ENCODE measurements at places on chromosomes 12 and 14.

GRCh38 chr12:1890810-1891209 is 27.6 kb downstream of the CACNA2D4 start:
- no peak for DNase-seq

GRCh38 chr12:62254967-62255366 is 5.2 kb upstream of the USP15 start:
- DNase-seq, result no peak

DNA sequence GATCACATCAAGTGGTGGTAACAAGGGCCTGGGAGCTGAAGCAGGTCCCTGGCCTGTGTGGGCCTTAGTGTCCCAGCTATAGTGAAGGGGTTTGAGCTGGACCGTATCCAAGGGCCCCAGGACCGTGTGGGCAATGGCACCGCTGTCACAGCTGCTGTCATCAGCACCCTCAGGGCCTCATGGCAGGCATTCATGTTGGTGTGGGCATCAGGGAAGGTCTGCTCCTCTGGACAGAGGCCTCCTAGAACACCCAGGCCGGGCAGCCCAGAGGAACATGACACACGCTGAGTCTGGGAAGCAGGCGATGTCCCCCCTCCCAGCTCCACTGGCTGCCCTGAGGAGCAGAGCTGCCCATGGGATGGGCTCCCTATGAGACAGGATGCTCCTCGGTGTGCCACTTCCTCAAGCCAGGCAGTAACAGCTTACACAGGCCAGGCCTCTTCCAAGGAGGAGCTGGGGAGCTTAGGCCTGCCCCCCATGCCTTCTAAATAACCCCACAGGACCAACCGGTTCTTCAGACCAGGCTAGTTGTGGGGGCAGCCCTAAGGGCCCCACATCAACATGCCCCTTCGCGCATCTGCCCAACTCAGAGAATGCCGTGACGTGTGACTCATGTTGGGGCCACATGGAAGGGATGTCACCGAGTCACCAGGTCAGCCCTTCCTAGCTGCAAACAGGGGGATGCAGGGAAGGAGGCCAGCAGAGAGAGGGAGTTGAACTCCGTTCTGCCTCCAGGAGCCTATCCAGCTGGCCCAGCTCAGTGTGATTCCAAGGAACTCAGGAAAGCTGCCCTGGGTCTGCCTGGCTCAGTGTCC is 80.4 kb downstream of the PITPNM2 start:
- DNase-seq, result no peak

DNA sequence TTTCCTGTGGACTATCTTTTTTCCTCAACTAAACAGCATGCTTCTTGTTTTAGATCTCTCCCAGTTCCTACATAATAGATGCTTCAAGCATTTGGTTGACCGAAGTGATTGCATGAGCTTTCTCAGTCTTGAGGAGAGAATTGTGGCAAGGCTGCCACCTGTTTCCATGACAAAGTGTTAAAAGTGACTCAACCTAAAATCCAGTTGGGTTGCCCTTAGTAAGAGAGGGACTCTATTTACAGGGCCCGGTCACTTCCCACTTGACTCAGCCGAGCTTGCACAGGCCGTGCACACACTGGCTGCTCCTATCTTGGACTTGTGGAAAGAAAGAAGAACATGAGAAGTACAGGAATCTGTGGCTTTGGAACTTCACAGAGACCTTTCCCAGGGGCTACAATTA is 2.1 kb upstream of the B4GALNT3 start:
- no peak for DNase-seq

- DNase-seq, result no peak
Observed at GRCh38 chr12:48788854-48789775, at the start of gene ADCY6. ADCY6 (minus strand) TSS chr12:48789089; CDS start chr12:48783434, 5,655 bp downstream.

- no peak for DNase-seq
Observed at GRCh38 chr14:71905031-71905430, 27.2 kb upstream of the RGS6 start.

- DNase-seq, result no peak
Observed at GRCh38 chr12:57859121-57859520, 12.6 kb upstream of the CTDSP2 start.

- peak; percentile 8 for DNase-seq
Observed at GRCh38 chr12:69534389-69534822, 50.9 kb upstream of the CCT2 start.

DNA sequence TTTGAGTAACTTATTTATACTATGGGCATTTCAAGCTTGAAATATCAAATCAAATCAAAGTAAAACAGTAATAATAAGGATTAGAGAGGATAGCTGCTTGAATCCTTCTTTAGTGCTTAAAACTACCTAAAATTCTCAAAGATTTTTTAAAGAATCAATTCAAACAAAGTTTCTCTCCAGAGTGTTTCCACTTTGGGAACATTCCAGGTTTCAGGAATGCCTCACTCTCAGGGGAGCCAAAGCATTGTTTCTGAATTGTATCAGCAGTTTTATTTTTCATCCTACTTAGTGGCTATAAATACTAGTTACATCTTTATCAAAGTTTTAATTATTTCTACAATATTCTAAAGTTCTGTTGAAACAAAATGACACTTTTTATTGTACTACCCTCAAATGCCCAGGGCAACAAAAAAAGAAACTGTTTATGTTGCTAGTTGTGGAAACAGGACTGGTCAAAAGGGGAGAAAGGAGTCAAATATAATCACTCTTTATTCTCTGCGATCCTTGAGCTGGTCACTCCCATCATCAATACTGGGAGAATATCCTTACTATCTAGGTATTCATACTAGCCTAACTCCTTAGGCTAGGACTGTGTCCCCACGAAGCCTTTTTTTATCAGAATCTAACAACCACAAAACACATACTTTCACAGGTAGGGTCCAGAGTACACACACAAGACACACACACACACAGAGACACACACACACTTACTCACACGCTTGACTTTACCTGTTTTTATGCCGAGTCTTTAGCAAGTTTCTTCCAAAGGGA is 598 bp downstream of the RASSF9 start:
- no peak for DNase-seq

GRCh38 chr14:50101417-50101816 is 15.0 kb downstream of the VCPKMT start:
- DNase-seq, result no peak

DNA sequence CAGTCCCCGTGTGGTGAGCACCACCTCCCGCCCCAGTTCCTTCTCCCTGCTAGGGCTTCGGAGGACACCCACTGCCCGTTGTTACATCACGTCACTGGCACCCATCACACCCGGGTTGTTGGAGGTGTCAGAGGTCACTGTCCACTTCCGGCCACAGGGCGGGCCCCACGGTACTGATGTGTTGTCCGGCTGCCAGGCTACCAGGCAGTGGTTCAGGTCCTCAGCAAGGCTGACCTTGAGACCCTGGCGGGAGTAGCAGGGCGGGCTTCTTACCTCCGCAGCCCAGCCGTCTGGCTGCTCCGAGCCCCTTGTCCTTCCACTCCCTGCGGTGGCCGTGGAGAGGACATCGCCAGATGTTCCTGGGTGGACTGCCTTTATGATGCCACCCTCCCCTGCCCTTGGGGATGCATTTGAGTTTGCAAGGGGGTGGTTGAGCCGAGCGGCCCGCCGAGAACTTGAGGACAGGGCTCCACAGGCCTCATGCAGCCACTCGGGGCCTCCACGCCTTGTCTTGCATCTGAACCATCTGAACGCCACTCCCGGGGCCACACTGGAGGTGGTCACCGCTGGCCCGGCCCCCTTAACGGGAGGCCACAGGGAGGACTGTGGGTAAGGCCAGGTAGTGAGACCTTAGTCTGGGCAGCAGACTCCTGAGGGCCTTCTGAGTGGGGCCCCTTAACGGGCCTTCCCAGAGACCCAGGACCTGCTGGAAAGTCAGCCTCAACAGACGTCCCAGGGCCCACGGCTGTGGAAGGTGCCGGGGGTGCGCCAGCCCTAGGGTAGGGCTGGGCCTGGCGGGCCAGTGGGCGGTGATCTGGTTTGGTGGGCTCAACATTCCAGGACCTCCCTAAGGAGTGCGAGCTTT is 27.1 kb upstream of the PLD4 start:
- DNase-seq, result no peak

- peak; percentile 75 for DNase-seq
Observed at GRCh38 chr14:100147181-100147631, 12.2 kb downstream of the DEGS2 start.

DNA sequence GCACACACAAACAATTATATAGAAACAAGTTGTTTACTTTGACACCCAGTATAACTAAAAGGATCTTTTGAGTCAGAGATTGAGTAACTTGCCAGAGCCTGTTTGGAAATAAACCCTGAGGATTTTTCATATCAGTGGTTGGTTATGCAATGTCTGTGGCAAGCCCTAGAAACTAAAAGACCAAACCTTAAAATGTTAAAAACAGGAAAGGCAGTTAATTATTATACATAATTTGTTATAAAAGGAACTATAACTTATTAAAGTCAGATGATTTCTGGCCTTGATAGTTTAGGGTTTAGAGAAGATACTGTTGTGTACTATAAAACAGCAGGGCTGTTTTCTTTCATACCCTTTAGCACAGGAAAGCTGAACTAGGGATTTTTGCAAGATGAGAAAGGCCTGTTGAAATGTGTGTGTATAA is 44.1 kb downstream of the PSEN1 start:
- no peak for DNase-seq

GRCh38 chr14:50714450-50715073 is 46.5 kb upstream of the SAV1 start:
- DNase-seq, result peak; percentile 21

- no peak for DNase-seq
Observed at GRCh38 chr12:40999210-40999609, 188.9 kb upstream of the PDZRN4 start.

DNA sequence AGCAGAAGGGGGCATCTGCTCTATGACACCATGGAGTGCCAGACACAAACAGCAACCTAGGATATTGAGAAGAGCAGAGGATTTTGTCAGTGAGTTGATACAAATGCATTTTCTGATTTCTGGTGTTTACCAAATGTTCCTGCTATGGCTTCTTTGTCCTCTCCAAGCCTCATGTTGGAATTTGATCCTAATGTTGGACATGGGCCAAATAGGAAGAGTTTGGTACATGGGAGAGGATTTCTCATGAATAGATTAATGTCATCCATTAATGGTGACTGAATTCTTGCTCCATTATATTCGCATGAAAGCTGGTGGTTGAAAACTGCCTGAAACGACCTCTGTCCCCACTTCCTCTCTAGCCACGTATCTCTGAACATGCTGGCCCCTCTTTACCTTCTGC is 1002.2 kb upstream of the FLRT2 start:
- no peak for DNase-seq

- no peak for DNase-seq
Observed at GRCh38 chr12:54601841-54602240, 13.4 kb upstream of the PPP1R1A start.

GRCh38 chr14:91315844-91316267 is 71.4 kb upstream of the GPR68 start:
- peak; percentile 90 for DNase-seq

DNA sequence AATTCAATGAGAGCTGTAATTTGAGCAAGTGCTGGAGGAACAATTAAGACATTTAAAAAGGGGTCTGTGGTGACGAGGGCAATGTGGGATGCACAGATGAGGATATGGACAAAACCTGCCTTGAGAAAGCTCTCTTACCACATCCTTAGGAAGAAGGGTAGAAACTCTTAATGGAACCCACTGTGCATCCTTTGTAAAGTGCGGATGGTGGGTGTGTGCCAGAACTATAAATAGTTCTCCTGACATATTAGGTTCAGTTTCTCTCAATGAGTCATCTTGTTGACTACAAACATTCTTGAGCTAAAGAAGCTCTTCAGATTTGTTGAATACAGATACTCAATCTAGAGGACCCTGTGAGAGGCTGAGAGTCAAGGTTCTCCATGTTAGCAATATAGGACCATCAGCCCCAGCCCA is 106.1 kb upstream of the ANO4 start:
- DNase-seq, result no peak

- peak; percentile 67 for DNase-seq
Observed at GRCh38 chr12:131132118-131132892, 178.6 kb downstream of the ADGRD1 start.

DNA sequence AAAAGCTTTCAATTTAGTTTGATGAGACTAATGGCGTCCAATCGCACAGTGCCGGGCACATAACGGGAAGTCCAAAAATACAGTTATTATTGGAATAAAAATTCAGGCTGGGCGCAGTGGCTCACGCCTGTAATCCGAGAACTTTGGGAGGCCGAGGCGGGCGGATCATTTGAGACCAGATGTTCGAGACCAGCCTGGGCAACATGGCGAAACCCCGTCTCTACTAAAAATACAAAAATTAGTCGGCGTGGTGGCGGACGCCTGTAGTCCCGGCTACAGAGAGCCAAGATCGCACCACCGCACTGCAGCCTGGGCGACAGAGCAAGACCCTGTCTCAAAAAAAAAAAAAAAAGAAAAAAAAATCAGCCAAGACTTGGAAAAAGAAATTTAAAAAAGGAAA is 1.2 kb upstream of the FKBP4 start:
- DNase-seq, result no peak

- DNase-seq, result no peak
Observed at GRCh38 chr12:100795174-100795799, 711 bp downstream of the ANO4 start.

- DNase-seq, result no peak
Observed at GRCh38 chr14:100557658-100558057, 29.6 kb downstream of the BEGAIN start.

DNA sequence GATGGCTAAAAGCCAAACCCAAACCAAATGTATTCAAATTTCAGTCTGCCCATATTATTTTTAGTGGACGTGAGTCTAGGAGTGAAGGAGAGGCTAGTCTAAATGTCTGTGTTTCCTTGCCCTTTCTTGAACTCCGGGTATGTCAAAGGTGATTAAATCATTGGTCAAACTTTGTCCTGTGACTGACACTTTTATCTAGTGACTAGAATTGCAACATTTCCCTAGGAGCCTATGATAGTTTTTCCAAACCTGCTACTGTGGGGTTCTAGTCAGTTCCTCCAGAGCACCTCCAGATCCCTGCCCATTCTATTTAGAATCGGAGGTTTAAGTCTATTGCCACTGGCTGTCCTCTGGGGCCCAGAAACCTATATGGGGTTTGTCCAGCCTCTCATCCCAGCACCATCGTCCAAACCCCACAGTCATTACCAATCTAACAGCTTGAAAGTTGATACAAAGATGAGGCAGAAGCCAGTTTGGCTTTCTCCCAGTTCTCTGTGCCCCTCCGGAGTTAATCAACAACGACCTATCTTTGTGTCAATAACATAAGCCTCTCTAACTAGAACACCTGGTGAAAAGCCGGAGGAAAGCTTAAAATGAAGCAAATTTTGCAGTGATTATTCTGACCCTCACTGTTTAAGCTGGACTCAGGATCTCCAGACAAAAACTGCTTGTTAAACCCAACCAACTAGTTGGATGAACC is 306.7 kb downstream of the ZFP36L1 start:
- no peak for DNase-seq

GRCh38 chr14:100626614-100627013 is 39.4 kb upstream of the BEGAIN start:
- DNase-seq, result no peak

All from CD4-positive, alpha-beta T cell treated with Interleukin-21 for 1 hour (primary cell).